ENCODE measurements at places on chromosomes 3 and 15. TPM values are rescaled to one million over a fixed set of nuclear protein-coding genes. Genes with fewer than 3 reads are reported as not detected.

- DNase-seq: no peak
Measured at GRCh38 chr3:5187920-5188418, 462 bp downstream of the EDEM1 start.

- DNase-seq: no peak
Measured at GRCh38 chr15:101148166-101148880, 103.5 kb downstream of the CHSY1 start.

- DNase-seq: no peak
Measured at GRCh38 chr15:59168536-59168935, 38.1 kb upstream of the LDHAL6B start.

GRCh38 chr15:57189466-57189865, 186.8 kb upstream of the CGNL1 start:
- no peak for DNase-seq

DNA sequence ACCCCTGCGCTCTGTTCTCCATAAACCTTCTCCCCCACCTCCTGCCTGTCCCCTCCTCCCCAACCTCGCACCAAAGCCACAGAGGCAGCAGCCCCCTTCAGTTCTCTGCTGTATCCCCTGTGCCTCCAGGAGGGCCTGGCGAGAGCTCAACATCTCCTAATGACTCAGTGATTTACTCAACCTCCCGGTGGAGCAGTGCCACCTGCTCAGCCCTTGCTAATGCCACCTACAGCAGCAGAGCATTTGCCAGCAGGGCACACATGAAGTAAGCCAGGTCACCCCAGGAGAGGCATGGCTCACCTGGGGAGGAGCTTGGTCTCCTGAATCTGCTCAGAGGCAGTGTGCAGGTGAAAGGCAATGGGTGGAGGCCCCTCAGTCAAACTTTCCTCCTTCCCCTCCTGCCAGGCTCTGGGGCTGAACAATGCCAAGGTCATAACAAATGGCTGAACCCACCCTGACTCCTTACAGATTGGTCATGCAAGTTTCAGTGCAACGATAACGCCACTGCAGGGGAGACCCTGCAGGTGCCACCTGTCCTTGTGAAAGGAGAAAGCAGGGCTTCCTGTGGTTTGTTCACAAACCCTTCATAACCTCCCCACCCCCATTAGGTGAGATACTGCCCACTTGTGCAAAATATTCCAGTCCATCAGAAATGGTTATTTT, 19.8 kb downstream of the TRPM1 start:
- DNase-seq: no peak

DNA sequence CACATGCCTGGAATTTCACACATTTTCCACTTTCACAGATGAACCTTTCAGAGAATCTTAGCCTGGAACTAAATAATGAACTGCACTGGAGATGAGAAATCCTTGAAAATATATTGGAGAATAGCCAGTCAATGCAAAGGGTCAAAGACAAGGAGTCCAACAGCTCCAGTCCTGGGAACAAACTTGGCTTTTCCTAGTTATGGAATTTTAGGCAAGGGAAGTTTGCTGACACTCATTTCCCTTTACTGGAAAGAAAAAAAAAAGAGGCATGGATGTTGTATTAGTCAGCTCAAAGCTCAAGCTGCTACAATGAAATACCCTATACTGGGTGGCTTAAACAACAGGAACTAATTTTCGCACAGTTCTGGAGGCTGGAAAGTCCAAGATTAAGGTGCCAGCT, 690.8 kb upstream of the ARPP21 start:
- no peak for DNase-seq

DNA sequence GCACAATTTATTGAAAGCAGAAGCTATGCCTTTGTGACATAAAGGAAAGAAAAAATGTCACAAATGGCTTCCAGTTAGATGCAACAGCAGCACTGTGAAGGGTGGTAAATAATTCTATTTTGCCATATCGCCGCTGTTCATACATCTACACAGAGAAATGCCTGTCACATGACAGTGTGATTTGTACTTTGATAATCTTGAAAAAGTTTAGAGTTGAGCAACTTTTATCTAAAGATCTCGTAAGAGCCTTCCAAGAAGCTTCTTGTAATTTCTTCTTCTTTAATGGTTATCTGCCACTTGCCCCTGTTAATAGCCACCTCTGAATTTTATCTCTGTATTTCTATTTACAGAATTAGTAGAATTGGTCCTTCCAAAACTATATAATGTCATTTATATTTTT, 192.3 kb downstream of the ATP8B4 start:
- DNase-seq: no peak

DNA sequence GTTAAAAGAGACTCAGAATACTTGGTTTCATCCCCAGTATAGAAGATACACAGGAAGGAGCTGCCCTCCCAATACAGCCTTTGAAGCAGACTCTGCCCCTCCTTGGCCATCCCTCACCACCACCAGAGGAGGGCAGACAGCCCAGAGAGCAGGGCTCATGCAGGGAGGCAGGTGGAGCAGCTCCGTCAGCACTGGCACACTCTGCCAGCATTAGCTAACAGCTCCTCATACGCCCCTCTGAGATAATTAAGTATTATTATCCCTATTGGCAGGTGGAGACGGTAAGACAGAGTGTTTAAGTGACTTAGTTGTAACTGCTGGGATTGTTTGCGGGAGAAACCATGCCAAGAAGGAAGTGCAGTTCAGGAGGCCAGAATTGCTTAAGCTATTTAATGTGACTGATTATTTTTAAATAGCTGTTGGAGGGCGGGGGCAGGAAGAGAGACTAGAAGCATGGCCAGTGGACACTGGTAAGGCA, 434.0 kb downstream of the EPHB1 start:
- no peak for DNase-seq

DNA sequence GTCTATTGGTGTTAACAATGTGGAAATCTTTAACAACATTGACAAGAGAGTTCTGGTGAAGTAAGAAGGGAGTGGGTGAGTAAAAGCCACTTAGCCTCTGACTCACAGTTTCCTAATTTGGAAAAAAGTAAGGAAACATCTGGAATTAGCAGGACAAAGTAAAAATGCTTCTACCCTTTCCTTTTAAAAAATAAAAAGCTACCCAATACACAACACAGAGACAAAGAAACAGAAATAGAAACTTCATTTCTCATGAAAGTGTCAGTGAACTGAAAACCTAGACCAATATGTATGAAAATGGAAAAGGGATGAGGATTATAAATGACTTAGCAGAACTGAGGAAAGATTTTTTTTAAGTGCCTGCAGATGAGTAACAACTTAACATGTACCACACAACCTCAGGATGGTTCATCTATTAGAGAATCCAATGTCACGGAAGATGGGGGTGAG, 65.4 kb downstream of the SSR3 start:
- no peak for DNase-seq

DNA sequence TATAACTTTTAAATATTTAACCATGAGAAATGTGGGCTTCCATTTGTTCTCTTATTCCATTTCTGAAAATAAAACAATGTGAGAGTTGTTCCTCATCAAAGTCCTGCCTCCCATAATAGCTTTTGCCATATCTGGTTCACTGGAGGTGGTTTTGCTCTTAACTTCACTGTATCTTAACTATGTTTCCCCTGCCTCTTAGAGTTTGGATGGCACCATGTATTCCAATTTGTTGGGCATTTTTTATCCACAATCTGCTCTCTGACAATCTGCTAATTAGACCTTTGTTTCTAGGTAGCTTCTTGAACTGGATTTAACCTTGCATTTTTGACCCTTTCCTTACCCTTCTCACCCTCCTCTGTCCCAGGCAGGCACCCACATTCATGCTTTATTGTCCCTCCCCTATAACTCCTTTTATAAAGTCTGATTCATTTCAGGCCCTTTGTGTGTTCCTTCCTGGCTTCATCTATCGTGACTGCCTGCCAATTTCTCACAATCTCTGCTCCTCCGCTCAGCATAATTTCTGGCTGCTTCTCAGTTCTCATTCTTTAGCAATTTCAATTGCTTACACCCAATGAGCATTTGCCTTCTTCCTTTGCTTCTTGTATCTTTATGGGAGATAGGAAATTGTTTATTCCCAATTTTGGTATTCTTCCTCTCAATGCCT, 144.2 kb upstream of the ARHGEF26 start:
- no peak for DNase-seq

The GATM gene
- total RNA-seq: 10.0 TPM

The CRABP1 gene
- not detected for total RNA-seq

The PHLDB2 gene
- total RNA-seq: 42.7 TPM

The B3GNT5 gene
- total RNA-seq: 33.6 TPM

The LRRC15 gene
- total RNA-seq: 0.08 TPM

The FANCD2OS gene
- not detected for total RNA-seq

Measured in PC-9 (cell line).